Right forelimb (tissue), 1 donor: ENCODE measurements at places on chromosomes 2 and 18.

DNA sequence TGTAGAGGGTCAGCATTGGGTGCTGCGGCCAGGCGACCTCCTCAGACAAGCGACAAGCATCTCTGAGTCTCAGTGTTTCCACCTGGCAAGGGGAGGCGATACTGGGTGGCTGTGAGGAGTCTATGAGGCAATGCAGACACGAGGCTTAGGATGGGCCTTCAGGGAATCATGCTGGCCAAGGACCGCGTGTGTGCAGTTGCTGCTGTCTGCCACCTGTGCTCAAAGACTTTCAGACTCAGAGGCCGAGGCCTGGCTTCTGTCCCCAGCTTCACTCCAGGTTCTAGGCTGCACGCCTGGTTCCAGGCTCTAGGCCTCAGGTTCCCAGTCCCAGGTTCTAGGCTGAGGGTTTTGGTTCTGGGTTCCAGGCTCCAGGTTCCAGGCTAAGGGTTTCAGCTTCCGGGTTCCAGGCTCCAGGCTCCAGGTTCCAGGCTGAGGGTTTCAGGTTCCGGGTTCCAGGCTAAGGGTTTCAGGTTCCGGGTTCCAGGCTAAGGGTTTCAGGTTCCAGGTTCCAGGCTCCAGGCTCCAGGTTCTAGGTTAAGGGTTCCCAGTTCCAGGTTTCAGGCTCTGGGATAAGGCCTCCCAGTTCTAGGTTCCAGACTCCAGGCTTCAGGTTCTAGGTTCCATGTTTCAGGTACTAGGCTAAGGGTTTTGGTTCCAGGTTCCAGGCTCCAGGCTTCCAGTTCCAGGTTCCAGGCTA, 14.8 kb downstream of the LRRFIP1 start:
- no peak for DNase-seq

GRCh38 chr2:605674-606608, 71.3 kb downstream of the TMEM18 start:
- DNase-seq: no peak

GRCh38 chr18:57062178-57062577, 84.7 kb upstream of the BOD1L2 start:
- DNase-seq: no peak

GRCh38 chr2:143513081-143513480, 383.9 kb downstream of the ARHGAP15 start:
- DNase-seq: peak; percentile 53

GRCh38 chr2:69994166-69994565, 32.7 kb upstream of the ASPRV1 start:
- DNase-seq: no peak

DNA sequence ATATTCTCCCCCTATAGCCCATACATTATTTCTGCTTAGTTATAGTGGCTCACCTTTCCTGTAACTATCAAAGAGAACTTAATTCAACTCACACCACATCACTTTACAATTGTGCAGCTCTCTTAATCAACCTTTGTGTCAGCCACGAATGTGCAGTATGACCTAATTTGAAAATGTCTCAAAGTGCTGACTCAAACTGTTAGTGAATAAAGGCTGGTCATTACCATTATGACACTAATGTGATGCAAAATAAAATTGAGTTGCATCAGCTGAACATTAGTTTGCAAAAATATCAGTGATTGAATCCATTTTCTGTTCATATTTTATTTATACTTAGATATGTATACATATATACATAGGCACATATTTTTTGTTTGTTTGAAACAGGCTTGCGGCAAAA, 251.8 kb downstream of the MEIS1 start:
- DNase-seq: no peak

DNA sequence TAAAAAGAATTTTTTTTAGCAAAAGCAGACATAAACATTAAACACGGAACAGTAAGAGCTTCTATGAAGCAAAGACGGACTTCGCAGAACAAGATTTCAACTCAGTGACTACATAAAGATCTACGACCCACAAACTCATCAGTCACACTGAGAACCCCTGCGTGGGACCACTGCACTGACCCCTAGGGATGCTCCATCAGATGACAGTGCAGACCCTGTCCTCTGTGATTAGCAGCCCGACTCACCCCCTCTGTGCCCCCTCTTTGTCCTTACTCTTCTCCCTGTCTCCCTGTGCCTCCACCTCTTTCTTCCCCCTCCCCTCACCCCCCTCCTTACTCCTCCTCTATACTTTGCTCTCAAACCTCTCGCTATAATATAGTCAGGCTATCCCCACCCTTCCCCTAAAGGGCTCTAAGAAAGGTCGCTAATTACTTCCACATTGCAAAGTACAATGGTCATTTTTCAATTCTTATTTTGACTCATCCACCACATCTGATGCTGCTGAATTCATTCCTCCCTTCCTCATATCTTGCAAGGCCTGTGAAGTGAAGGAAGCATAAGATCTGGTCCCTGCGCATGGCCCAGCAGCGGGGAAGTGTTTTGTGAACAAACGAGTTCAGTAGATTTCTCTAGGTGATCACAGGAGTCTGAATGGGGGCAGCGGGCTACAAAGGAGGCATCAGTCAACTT, 89.3 kb downstream of the CABYR start:
- DNase-seq: no peak

- peak; percentile 58 for DNase-seq
Observed at GRCh38 chr2:172256886-172257285, 154.2 kb upstream of the DLX2 start.

- DNase-seq: no peak
Observed at GRCh38 chr2:217857624-217858506, 144.9 kb downstream of the TNS1 start.

- no peak for DNase-seq
Observed at GRCh38 chr18:37341473-37342086, 224.0 kb downstream of the CELF4 start.

DNA sequence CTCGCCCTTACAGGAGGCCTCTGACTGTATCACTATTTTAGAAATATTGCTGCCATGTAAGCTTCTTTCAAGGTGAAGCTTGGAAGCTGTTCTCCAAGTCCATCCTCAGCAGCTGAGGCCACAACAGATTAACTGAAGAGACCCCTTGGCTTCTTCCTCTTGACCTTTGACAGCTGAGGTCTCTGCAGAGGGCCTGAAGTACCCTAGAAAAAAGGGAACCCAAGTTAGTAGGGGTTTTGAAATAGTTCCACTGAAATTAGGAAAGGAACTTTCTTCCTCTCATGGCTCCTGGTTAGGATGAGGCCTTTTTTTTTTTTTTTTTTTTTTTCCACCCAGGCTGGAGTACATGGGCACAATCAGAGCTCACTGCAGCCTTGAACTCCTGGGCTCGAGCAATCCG, 15.5 kb upstream of the IHH start:
- no peak for DNase-seq

DNA sequence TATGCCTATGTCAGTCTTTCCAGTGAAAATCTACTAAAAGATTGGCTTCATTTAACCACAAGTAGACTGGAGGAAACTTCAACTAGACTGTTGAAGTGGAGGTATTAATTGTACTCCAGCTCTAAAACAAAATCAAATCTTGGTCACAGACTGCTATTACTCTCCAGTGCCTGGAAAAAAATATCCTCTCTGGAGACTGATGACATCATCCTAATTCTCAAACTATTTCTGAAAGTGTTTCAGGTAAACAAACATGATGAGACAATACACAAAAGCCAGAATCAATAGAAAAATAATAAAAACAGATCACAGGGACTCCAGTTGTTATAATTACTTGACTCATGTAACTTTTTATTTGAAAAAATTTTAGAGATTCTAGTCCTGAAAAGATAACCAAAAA, 87.7 kb upstream of the MYO3B start:
- DNase-seq: no peak

DNA sequence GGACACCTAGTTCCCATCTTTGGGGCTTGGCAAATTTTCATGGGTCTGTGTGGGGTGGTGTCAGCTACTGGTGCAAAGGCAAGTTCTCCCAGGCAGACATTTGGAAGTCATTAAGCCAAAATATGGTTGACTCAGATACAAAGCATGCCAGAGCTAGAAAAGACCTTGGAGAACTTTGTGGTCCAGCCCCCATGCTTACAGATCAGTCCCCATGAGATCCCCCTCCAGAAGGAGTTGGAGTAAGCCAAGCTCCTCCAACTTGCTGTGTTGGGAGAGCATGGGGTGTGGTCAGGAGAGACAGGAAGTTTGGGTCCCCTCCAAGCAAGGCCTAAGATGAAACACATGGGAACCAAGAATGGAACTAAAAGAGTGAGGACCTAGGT, 224.5 kb downstream of the CYP26B1 start:
- no peak for DNase-seq

- DNase-seq: peak; percentile 86
Observed at GRCh38 chr2:70861777-70862625, 26.4 kb upstream of the CD207 start.

- no peak for DNase-seq
Observed at GRCh38 chr2:128028668-128029054, 802 bp upstream of the SAP130 start.

GRCh38 chr2:218329027-218329825, 27.4 kb upstream of the CATIP start:
- DNase-seq: peak; percentile 35

DNA sequence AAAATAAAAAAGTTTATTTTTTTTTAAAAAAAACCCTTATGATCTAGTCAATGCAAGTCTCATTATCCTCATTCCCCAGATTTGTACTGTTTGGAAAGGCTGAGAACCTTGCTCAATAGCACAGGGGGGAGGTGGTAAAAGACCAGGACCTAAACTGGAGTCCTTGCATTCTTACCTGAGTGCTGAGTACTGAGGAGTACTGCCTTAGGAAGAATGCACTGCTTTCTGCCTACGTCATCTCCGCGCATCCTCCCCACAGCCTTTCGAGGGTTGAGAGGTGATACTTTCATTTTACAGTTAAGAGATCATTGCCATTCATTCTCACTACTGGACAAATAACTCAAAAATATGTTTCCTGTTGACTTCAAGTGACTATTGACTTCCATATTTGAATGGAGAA, 73.8 kb downstream of the MAP3K20 start:
- DNase-seq: no peak

- DNase-seq: no peak
Observed at GRCh38 chr2:103135679-103136078, 373.8 kb downstream of the TMEM182 start.

- DNase-seq: no peak
Observed at GRCh38 chr18:70380915-70381896, 92.4 kb downstream of the SOCS6 start.

DNA sequence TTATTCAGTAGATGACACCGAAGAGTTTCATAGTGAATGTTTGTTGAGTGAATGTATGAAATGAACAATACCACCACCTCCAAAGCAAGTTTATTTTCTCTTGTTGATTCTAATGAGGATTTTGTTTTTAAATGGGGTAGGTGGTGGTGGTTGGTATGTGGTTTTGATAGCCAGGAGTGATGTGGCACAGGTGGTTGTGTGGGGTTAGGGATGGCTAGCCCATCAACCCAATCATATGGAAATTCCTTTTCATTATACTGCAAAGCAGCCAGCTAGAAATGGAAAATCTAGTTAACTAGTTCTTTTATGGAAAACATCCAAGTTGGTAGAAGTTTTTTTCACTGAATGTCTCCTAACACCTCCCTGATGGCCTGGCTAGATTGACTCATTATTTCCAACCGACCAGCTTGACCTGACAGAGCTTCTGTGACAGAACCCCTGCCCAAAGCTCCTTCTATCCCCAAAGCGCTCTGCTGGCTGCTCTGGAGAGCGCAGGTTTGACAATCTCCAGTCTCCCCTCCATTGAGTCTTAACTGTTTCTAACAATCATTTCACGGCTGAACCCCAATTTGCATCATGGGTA, 376.9 kb downstream of the MTX2 start:
- no peak for DNase-seq

DNA sequence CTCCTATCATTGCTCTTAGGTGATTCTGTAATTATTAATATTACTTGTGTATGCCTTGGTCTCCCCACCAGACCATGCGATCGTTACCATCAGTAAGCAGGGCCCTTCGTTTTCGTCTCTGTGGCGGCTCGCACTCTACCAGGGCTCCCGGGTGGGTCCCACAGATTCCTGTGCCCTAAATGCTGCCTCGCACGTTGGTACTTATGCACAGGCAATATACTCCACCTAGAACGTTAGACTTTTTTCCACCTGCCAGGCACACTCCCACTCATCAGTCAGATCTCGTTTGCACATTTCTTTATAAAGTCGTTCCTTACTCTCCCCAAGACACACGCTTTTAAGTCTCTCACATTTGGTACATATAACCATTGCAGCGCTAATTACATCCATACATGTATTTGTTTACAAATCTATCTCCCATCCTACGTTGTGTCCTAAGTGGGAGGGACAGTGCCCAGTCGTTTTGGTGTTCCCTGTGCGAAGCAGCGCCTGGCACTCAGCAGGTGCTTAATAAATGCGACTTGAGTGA, 901 bp downstream of the FEZ2 start:
- no peak for DNase-seq

- no peak for DNase-seq
Observed at GRCh38 chr2:71797035-71797810, 343.9 kb downstream of the DYSF start.

- peak; percentile 66 for DNase-seq
Observed at GRCh38 chr2:85134896-85135659, 1.9 kb downstream of the TCF7L1 start.

- DNase-seq: no peak
Observed at GRCh38 chr2:205139822-205140463, 542.4 kb upstream of the NRP2 start.

- no peak for DNase-seq
Observed at GRCh38 chr18:23743733-23744333, 54.6 kb downstream of the LAMA3 start.

GRCh38 chr18:33446604-33447003, 6.1 kb upstream of the CCDC178 start:
- no peak for DNase-seq

- DNase-seq: no peak
Observed at GRCh38 chr2:120430957-120431356, 85.0 kb downstream of the INHBB start.

DNA sequence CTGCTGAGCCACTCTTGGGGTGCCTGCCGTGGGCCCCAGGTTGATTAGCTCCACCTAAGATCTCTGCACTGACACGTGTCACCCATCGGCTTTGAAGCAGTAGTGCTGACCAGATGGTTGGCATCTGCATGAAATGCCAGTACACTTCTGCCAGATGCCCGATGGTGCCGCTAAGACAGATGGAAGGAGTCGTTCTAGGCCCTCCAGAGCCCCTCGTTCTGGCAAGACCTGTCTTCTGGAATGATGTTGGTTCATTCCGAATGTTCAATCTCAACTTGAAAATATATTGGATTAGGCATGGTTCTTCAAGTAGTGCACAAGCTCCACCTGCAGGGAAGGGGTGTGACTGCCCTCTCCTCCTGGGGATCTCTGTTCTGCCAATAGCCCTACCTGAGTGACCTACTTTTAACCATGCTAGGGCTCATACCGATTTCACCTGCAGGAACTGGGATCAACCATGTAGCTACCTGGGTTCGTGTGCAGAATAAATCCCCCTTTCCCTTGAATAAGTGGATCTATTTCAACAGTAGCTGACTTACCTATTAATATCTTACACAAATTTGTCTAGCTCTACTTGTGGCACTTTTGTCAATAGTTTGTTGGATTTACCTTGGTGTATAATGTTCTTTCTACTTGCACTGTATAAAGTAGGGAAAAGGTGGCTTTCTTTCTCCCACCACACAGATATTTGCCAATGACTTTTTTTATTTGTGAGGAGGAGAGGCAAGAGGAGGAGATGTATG, 342.6 kb downstream of the CTNNA2 start:
- no peak for DNase-seq

GRCh38 chr2:161480123-161480522, 64.0 kb downstream of the TBR1 start:
- DNase-seq: no peak
